ENCODE measurements at places on chromosomes 3 and 15.

DNA sequence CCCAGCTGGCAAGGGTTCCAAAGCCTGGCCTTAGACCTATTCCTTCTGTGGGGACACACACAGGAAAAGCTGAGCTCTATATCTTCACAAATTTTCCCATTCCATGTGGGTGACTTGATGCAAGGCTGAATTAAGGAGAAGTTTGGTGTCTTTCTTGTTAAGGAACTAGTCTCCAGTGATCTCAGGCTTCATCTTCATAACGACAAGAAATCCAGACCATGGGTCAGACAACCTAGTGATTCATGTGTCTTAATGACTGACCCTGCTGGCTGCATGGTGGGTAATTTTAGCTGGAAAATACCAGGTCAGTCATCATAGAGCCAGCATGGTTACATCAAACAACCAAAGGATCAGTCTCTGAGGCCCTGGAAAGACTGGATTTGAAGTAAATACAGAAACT, 112.7 kb upstream of the SLC4A7 start:
- DNase-seq, result no peak

DNA sequence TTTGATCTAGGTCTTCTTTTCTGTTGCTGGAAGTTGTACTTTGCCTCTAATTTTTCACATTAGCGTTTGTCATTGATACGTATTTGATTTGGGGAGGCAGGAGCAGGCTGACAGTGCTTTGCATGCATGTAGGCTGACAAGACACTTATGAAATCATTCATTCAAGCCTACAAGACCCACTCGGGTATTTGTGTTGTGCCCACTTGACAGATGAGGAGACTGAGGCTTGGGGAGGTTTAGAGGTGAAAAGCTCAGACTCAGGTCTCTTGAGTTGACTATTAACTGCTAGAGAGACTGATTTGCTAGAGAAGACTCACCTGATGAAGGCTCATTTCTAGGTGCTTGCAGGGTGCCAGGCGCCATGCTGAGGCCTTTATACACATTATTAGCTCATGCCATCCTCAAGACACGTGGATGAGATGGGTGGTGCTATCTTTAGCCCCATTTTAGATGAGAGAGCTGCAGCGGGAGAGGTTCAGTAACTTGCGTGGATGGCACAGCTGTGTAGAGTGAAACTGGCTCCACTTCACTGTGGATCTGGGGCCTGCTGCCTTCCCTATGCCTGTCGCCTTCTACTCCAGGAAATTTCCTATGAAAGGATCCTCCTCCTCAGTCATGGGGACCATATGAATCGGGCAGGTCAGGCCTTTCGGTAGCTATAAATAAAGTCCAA, 192.7 kb downstream of the ITPR1 start:
- no peak for DNase-seq

DNA sequence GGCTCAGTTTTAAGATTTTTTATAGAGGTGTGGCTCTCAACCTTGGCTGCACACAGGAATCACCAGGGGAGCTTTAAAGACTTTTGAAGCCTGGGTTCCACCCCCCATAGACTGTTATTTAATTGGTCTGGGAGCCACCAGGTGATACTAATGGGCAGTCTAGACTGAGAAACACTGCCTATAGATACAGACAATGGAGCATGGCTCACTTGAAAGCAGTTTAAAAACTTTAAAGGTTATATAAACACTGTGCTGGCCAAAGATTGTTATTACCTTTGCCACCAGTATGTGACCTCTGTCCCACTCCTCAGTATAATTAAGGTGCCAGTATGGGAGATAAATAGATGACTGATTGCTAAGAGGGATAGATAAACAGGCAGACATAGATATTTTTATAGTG, 3.8 kb downstream of the GOLIM4 start:
- no peak for DNase-seq

DNA sequence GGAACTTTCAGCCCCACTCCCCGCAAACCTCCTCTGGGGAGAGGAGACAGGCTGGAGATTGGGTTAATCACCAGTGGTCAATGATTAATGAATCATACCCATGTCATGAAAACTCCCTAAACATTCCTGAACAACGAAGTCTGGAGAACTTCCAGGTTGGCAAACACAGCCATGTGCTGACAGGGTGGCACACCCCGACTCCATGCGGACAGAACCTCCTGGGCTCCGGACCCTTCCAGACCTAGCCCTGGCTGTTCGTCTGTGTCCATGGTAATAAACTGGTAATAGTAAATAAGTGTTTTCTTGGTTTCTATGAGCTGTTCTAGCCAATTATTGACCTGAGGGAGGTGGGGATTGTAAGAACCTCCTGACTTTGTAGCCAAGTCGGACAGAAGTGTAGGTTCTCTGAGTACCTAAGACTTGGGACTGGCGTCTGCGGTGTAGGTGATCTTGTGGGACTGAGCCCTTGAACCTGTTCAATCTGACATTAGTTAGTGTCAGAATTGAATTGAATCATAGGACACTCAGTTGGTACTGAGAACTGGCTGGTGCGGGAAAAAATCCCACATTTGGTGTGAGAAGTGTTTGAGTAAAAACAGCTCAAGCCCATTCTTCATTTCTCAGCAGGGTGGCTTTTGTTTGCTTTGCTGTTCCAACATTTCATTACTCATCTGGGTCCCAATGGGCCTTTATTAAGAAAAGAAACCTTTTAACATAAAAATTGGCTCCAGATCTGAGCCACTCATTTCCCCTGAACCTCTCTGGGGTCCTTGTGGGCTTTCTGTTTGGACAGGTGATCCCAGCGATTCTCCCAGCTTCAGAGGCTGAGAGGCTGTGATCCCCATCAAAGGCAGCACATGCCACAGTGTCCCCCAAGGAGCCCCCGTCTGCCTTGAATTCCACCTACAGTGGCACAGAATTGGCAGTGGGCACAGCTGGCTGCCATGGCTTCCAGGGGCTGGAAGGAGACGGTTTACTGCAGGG, 151.0 kb downstream of the TJP1 start:
- DNase-seq, result no peak

- DNase-seq, result no peak
These were observed 74.2 kb downstream of the DPPA2 start for GRCh38 chr3:109242187-109242523.
